ENCODE measurements at places on chromosomes 1 and 21.
A peak's percentile ranks its signal among the peaks of the same experiment; 100 is the strongest.

GRCh38 chr1:10834770-10835412 is 38.4 kb upstream of the CASZ1 start:
- no peak for DNase-seq

DNA sequence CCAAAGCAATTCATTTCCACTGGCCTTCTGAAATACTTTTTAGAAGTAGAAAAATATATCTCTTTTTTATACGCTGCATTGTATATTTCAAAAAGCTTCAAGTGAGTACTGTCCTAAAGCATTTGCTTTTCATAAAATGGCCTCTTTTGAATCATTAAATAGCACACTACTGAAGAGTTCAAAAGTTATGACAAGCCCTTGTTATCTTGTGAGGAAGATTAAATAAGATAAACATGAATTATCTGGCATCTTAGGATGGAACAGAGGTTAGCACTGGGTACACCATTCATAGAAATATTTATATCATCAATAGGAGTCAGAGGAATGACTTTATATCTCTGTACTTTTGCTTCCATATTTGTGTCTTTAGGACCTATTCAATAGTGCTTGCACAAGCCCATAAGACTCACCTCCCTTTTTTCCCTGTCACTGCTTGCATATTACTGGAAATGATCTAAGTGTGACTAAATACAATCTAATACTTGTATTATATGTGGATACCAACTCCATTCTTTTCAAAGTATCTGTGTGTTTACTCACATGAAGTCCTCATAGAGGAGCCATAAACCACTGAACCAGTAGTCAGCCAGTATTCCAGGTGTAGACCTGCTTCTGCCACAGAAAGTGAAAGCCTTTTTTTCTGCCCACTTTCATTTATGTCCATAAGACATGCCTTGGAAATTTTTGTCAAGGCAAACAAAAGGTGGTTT is 274.2 kb upstream of the C1orf105 start:
- no peak for DNase-seq

- peak; percentile 67 for DNase-seq
Measured at GRCh38 chr1:61083013-61083806, 849 bp downstream of the NFIA start.

DNA sequence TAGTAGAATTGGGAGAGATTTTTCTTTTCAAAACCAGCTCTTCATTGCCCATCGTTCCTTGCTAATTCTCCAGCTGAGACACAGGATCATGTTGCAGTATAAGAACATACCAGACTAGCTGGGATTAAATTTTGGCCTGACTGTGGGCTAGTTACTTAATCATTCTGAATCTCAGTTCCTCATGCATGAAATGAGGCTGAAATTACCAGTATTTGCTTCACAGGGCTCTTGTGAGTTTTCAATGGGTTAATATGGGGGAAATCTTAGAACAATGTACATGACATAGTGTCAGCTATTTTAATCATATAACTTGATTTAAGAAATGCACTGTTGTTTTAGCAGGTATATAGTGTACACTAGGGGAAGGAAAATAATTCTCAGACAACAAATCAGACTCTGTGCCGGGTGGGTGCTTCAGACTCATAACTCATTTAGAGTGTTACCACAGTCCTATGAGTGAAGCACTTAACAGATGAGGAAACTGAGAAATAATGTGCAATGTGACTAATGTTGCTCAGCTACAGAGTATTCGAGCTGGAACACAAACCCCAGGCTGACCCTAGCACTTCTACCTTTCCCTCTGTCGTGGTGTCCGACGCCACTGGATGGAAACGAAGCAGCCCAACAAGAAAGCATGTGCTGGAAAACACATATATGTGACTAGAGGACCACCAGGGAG is 137.6 kb upstream of the SGIP1 start:
- DNase-seq: no peak

- DNase-seq: peak; percentile 70
Measured at GRCh38 chr1:28893403-28894102, 20.8 kb upstream of the EPB41 start.

GRCh38 chr1:202214089-202214843 is 20.7 kb downstream of the LGR6 start:
- peak; percentile 67 for DNase-seq

- DNase-seq: no peak
Measured at GRCh38 chr21:35215870-35216269, 166.8 kb upstream of the RUNX1 start.

- DNase-seq: no peak
Measured at GRCh38 chr1:94858276-94858675, 38.1 kb downstream of the SLC44A3 start.

- DNase-seq: no peak
Measured at GRCh38 chr1:151060657-151061421, 642 bp downstream of the MLLT11 start.

- DNase-seq: no peak
Measured at GRCh38 chr1:174225499-174226204, 66.3 kb downstream of the RABGAP1L start.

DNA sequence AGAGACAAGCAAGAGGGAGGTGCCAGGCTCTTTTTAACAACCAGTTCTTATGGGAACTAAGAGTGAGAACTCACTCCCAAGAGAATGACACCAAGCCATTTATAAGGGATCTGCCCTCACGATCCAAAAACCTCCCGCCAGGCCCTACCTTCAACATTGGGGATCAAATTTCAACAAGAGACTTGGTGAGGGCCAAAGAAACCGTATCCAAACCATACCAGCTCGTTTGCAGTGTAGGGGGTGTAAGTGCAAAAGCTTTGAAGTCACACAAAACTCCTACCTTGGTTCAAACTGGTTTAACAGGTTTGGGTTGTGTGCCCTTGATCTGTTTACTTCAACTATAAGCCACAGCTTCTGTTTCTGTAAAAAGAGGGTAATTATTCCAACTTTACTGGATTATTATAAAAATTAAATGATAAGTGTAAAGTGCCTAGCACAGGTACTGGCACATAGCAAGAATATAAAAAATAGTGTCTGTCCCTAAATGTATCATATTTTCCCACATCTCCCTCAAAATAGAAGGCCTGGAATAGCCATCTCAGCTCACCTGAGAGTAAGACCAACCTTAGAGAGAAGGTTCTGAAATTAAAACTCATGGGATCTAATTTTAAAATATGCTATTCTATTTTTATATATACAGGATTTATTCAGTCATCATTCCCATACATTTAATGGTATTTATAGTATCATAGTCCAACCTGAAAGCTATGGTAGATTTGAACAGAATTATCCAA is 7.0 kb upstream of the USP25 start:
- DNase-seq: no peak

DNA sequence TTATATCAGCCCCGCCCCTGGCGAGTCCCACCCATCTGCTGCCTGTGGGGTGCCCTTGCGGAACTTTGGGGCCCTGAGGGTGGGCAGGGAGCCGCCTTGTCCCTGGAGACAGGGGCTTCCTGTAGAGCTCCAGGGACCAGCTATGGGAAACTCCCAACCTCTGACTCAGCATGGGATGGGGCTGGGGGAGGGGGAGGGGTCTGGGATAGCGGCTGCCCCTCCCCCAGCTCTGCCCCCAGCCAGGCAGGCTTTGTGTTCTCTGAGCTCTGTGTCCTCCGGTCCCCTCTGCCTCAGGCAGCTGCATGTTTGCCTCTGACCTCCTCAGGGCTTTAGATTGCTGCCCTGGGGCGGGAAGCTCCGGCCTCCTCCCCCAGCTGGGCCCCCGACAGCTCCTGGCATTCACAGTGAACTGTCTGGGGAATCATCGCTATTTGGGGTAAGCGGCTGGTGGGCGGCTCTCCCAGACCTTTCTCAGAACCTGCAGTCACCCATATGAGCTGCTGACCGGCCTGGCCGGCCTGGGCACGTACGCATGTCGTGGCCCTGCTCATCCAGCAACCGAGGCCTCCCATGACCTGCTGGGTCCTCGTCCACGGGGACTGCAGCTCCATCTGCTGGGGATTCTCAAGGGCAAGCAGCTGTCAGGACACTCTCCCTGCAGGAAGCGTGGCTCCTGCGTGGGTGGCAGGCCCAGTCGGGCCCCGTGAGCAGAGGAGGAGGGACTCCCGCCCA is 17.1 kb downstream of the ARHGEF16 start:
- peak; percentile 85 for DNase-seq

DNA sequence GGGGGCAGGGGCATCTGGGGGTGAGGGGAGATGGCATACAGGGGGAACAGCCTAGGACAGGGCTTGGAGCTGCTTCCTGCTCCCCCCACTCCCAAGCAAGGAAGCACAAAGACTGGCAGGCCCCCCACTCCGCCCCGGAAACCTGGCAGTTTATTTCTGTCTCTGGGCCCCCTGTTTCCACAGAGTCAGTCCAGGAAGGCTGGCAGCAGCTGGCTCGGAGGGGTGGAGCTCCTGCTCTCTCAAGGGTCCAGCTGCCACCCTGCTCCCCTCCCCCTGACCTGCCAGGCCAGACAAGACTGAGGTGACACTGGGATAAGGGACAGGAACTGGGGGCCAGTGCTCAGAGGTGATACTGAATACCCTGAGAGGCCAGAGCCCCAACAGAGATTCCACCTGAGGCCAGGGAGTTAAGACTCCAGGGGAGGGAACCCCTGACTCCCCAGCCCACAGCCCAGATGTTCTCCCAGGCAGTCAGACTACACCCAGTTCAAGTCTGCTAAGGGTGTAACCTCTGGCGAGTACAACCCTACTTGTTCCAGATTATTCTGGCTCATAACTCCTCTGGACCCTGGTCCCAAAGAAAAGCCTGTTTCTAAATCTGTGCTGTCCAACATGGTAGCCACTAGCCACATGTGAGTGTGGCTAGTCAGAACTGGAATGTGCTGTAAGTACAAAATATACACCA is 26.3 kb downstream of the AHDC1 start:
- no peak for DNase-seq

GRCh38 chr1:8423269-8423691 is 105.4 kb downstream of the SLC45A1 start:
- DNase-seq: no peak

DNA sequence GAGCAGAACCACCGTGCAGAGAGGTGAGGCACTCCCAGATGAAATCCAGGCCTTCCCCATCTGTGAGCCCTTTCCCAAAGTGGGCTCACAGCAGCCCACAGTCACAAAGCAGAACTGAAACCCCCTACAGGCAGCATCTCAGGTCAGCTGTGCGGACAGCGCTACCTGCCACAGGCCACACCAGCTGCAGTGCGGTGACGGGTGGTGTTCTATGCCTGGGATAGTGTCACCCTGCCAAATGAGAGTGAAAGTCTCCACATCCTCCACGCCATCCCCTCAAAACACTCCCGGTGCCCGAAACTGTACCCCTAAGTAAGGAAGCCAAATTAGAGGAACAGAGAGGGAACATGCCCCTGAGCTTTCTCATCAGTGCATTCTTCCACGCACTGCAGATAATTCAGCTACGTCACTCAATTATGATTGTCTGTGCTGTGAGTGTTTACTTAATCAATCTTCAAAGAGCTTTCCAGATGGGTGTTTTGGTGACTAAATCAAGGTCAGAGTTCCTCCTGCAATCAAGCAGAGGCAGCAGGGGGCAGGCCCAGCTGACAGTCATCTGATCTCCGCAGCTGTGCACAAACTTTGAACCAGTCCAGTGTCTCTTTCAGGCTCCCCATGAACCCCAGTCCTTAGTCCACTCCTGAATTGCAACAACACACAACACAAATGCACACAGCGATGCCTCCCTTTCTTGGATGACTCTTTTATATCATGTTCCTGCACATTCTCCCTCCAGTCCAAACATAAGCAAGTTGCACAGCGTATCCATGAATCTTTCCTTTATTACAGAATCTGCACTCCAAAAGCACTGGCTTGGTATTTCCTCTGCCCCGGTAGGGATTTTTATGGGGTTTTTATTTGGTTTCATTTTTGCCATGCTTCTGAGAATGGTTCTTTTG is 150.0 kb downstream of the TOMM20 start:
- no peak for DNase-seq

DNA sequence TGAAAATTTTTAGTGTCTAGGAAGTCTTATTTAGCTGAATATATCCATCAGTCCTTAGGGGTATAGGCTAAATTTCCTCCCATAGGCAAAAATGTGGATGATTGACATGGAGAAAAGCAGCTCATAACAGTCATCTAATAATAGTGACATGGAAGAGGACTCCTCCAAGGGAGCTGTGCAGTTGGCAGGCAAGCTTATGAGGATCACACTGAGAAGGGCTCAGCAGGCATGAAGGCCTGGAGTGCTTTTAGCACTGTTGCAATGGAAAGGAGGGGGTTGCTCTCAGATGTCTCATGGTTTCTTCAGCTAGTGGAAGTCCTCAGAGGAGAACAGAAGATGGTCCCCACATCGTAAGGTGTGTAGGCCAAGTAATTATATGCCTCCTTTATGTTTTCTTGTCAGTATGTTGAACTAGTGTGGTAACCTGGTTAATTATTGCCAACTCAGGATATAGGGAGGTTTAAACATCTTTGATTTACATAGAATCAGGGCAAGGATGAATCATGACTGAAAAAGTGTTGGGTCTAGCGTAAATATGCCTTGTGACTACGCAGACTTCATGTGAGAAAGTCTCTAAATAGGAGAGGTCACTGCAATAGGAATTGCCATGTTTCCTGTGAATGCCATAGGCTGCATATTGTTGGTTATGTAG is 18.9 kb downstream of the VN1R5 start:
- no peak for DNase-seq

DNA sequence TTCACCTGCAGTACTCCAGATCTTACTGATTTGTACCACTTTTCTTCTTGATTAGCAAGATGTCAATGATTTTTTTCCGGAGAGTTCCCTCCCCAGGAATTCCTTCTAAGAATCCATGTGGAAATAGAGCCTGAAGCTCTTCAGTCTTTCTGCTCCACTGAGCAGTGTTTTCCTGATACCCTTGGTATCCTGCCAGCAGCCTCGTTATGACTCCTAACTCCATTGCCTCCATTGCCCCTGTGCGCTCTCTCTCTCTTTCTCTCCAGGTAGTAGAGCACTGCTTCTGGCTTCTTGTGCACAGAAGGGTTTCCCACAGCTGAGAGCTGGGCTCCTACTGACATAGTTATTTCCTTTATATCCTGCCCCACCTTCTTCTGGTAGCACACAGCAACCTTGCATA is 12.2 kb downstream of the UBE2U start:
- DNase-seq: no peak

DNA sequence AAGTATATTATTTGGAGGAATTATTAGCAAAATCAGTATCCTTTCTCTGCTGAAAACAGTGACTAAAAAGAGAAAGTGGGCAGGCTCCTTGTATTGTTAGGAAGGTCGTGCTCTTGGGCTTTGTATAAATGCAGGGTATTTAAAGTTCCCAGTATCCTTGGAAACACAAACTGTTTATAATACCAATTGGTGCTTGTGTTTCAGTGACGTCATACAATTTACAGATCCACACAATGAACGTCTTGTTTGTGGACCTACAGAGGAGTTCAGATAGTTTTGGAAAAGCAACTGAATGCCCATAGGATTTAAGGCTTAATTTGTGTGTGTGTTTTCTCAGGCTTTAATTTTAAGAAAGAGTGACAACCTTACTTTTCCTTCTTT is 168.2 kb downstream of the RASAL2 start:
- DNase-seq: no peak

Measured in ecto neural progenitor cell (in vitro differentiated cells).